NAMALWA (cell line): ENCODE measurements at places on chromosomes 2 and 18.

DNA sequence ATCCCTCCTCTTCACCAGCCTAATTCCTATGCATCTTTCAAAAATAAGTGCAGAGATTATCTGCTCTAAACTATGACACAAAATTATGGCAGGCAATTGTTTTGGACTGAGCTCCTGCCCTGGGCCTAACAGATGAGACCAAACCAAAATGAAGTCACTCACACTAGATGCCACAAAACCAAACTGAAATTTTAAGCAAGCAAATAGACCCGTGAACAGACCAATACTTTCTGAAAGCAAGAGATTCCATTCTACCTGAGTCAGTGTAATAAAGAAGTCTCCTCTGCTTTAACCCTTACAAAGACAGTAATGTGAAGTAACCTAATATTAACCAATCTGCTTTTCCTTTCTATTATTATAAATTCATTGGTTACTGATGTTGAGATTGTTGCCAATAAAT lies 84.3 kb downstream of the RIT2 start:
- DNase-seq: no peak

DNA sequence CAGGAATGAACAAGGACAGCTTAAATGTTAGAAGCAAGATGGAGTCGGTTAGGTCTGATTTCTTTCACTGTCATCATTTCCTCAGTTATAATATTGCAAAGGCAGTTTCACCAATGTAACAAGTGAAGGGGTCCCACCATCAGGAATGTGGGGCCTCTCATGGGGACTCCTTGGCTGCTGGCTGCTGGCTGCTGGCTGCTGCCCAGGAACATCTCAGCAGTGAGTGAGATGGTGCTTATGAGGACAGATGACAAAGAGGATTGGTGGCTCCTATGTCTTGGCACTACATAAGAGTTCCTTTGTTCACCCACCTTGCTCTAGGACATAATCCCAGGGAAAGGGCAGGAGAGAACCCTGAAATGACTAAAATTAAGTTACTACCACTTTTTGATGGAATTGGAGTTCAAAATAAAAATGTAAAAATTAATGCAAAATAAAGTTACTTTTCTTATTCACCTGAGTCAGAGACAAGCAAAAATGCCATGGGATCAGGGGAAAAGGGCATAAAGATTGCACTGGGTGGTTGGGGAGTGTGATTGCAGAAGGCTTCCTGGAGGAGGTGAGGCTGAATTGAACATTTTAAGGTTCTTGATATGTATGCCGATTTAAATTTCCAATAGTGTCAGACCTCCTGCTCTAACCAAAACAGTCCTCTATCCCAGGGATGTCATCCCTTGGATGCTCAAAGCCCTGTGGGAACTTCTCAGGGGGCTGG lies 23.4 kb downstream of the TMEM177 start:
- no peak for DNase-seq

DNA sequence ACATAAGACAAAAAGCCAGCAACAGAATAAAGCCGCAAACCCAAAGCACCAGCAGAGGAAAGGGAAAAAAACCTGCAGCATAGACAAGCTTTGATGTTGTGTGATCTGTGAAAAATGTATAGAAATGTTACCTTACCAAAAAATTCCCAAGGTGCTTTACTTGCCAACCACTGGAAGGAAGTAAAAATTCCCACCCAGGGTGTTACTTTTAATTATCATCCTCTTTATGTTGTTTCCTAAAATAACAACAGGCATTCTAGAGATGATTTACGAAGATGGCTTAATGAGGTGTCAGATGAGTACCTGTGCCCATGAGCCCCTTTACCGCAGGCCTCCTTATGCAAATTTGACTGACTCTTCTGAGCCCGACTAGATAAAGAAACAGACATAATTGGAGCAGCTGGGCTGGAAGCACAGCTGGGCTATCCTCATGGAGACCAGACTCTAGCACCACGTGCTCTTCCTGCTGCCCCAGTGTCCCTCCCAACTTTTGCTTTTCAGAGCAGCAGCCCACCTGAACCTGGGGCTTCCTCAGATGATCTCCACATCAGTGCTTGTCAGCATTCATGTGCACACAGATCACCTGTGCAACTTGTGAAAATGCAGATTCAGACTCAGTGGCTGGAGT lies 41.5 kb downstream of the SRSF7 start:
- no peak for DNase-seq

- DNase-seq: no peak
Observed at GRCh38 chr2:25365241-25365640, 23.5 kb upstream of the DNMT3A start.
